Forelimb muscle (tissue), 1 donor: ENCODE measurements at places on chromosomes 11 and 22. TPM values are rescaled to one million over a fixed set of nuclear protein-coding genes. Genes with fewer than 3 reads are reported as not detected.

The OR9G4 gene
- not detected for polyA plus RNA-seq

- DNase-seq, result no peak
These were observed 447.4 kb downstream of the BRD1 start for GRCh38 chr22:49380095-49380827.

GRCh38 chr22:28873183-28873963, 10.0 kb upstream of the ZNRF3 start:
- DNase-seq, result no peak

DNA sequence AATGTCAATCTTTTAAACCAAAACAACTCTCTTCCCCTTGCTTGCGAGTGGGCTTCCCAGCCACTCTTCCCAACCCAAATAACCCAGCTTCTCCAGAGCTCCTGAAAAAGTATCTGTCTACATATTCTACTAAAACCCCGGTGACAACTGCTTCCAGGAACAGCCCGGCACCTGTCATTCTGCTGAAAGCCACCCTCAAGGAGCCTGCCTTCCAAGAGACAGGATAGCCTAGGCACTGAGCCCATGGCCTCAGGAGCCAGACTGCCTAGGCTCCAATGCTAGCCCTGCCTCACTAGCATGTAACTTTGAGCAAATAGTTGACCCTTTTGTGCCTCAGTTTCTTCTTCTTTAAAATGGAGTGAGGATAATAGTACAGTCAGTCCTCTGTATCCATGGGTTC, 459.8 kb downstream of the SOX6 start:
- no peak for DNase-seq

GRCh38 chr11:17401841-17402240, 13.4 kb upstream of the KCNJ11 start:
- DNase-seq, result no peak
